Neuronal stem cell (in vitro differentiated cells): ENCODE measurements at places on chromosomes 2 and 18.

DNA sequence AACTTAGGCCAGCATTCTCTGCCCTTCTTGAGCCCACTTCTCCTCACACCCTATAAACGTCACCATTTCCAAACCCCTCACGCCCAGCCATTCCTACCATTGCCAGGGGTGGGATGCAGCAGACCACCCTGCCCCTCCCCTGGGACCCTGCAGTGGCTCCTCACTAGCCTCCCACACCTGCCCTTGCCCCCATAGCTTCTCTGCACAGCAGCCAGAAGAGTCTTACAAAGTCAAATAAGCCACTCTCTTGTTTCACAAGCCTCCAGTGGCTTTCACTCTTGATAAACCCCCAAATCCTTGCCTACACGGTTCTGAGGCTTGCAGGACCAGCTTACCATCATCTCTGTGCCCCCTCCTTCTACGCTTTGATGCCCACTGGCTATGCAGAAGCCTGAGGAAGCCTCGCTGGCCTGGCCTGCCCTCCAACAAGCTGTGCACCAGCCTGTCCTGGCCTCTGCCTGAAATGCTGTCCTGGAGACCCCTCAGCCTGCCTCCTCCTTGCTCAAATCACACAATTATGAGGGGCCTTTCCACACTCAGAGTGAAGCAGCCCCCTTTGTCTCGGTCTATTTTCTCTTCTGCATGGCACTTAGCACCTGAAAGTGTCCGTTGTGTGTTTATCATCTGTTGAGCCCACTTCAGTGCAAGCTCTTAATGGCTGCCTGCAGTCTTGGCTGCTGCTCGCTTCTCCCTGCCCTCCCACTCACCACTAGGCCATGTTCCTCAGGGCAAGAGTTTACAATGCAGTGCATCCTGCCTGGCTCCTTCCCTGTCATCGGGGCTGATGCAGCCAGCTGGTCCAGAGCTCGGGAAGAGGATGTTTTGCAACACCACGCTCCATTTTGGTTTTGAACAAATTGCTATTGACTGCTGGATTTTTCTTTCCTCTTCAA is 82.6 kb upstream of the RGPD5 start:
- no peak for DNase-seq

DNA sequence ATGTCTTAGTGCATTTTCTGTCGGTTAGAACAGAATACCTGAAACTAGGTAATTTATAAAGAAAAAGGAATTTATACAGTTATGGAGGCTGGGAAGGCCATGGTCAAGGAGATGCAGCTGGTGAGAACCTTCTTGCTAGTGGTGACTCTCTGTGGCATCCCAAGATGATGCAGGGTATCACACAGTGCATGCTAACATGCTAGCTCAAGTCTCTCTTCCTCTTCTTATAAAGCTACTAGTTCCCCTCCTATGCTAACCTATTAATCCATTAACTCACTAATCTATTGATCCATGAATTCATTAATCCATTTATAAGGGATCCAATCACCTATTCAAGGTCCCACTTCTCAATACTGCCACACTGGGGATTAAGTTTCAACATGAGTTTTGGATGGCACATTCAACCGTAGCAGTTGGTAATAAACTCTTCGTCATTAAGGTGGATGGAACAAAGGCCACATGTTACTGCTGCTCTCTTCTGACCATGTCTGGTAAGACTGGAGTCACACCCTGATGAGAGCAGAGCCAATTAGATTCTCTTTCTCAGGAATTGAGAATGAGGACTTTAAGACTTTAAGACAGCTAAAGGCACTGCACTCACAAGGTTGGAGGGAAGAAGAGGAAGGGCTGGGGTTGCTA is 211.6 kb upstream of the SMAD7 start:
- DNase-seq = no peak

DNA sequence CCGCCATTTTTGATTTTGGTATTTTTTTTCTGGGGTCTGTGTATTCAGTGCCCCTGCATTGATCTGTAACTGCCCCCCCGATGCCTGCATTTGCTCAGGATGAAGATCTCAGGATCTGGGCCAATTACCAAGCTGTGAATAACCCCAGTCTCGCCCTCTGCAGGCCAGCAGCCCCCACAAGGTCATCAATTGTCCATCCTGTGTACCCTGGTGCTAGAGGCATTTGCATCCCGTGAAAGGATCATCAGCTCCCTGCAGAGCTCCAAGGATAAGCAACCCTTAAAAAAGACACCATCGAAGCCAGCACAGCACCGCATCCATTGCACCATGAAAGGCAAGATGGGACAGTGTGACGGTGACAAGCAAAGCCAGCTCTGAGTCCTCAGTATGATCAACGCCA is 154.1 kb upstream of the KLHL29 start:
- no peak for DNase-seq

- DNase-seq = no peak
Measured at GRCh38 chr18:58177004-58177717, 133.1 kb downstream of the NEDD4L start.

DNA sequence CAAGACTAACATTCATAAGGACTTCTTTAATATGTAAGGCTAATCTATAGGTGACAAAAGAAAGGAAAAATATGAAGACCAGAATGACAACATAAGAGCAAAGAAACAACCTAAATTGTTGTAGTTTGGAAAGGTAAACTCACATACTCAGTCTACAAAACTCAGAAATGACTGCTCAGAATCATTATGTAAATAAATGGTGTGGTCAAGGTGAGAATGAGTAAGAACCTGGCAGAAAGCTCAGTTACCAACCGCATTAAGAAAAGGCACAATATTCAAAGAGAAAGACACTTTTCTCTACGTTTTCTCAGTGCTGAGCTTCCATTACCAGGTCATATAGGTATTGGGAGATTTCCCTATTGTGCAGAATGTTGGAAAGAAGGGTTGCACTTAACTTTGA is 15.8 kb downstream of the ATF2 start:
- DNase-seq = no peak

GRCh38 chr18:7038330-7038851 is 79.2 kb downstream of the LAMA1 start:
- DNase-seq = peak; percentile 45

- no peak for DNase-seq
Measured at GRCh38 chr18:31603315-31603714, 11.6 kb downstream of the TTR start.

GRCh38 chr2:160407393-160408172 is 86.0 kb downstream of the RBMS1 start:
- peak; percentile 56 for DNase-seq

DNA sequence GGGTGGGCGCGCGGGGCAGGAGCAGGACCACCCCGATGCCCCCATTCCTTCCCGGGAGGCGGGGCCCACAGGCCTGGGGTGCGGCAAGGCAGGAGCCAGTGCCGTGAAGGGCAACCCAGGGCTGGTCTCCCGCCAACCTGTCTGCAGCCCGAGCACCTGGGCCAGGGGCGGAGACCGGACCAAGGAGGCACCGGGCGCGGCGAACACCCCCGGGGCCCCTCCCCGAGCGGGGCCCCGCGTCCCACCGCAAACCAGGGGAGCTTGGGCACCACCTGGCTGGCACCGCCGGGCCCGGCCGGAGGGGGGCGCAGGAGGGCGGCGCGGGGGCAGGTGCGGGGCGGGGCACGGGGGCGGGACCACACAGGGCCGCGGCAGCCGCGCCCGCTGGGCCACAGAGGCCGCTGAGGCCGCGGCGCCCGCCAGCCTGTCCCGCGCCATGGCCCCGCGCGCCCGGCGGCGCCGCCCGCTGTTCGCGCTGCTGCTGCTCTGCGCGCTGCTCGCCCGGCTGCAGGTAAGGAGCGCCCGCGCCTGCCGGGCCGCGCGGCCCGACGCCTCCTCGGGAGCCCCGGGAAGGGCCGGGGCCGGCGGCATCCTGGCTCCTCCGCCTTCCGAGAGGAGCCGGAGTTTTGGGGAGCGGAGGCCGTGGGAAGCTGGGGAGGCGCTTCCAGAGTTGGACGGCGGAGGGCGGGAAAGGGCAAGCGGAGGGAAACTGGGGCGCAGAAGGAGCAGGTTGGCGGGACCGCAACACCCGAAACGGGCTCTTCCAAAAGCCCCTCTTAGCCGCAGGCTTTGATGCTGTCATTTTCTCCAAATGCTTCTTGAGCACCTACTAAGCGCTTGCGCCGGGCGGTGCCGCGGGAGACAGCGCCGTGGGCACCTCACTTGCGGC is at the start of gene TNFRSF11A:
TNFRSF11A (plus strand) TSS at position 394 of the 889 bp plus-strand sequence; CDS start at position 437, 43 bp downstream.
- DNase-seq = no peak

DNA sequence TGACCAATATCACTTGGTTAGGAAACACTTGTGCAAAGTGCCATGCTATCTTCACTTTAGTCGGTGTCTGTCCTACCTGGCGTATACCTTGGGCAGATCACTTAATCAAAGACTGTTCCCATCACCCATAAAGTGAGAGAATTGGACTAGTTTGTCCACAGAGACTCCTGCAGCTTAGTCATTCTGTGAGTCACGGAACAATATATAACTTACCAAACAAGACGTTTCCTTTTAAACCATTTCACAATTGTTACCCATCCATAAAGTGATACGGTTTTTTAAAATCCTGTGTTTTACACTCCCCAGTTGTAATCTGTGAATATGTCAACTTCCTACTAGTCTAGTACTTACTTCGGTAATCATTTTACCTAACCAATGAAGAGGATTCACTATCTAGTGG is 499.3 kb upstream of the SMIM21 start:
- DNase-seq = no peak

DNA sequence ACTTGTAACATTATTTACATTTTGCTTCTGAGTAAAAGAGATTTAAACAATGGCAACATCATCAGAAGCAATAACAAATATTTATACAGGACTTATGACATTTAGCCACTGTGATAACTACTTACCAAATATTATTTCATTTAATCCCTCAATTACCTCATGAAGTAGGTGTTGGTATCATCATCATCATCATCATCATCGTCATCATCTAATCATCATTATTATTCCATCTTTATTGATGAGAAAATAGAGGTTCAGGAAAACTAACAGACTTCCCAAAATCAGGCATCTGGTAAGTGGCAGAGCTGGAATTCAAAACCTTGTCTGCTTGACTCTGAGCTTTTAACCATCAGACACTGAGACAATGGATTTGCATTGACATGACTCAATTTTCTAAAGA is 204.4 kb downstream of the NCKAP5 start:
- DNase-seq = no peak

DNA sequence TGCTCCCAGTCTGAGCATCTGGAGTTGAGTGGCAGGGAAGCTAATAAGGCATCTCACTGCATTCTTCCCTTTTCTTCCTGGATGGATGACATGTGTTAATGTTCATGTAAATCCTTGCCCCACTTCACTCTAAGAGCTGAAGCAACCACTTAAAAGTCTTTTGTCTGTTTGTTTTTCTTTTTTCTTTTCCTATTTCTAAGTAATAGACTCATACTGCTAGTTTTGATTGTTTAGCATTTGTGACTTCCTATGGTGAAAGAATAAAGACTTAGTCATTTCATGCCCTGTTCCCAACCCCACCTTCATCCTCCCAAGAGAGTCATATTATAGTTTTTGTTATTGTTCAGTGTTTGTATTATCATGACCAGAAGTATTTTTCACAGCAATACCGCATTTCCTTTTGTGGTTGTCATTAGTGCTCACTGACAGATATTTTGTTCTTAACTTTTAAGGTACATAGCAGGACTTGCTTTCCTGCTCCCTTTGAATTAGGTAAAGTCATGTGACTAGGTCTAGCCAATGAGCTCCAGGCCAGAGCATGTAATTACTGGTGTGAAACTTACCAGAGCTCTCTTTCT is 18.1 kb upstream of the SPP2 start:
- DNase-seq = no peak

GRCh38 chr2:236057375-236057774 is 110.8 kb downstream of the GBX2 start:
- DNase-seq = no peak

DNA sequence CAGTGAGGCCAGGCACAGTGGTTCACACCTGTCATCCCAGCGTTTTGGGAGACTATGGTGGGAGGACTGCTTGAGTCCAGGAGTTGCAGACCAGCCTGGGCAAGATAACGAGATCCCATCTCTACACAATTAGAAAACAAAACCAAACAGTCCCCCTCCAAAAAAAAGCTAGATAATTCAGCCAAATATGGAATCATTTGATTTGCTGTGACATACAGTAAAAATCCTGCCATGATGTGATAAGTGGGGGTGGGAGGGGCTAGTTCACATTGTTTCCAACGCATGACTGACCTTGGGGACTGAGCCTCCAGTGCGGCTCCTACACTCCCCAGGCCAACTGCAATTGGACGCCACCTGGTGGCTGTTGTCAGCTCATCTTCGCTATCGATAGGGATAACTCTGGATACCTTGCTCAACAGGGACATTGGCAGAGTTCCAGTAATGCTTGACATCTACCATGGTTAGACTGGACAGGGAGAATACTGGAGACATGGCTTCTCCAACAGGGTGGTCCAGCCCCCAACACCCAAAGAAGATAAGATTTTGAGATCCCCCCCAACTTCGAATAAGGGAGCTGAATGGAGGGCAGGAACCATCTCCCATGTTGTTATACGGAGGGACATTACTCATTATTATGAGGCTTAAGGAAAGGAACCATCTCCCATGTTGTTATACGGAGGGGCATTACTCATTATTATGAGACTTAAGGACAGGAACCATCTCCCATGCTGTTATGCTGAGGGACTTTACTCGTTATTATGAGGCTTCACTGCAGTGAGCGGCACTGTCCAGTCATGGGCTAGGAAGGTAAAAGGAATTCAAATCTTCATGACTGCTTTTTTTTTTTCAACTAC is 135.9 kb downstream of the TGIF1 start:
- DNase-seq = peak; percentile 71

DNA sequence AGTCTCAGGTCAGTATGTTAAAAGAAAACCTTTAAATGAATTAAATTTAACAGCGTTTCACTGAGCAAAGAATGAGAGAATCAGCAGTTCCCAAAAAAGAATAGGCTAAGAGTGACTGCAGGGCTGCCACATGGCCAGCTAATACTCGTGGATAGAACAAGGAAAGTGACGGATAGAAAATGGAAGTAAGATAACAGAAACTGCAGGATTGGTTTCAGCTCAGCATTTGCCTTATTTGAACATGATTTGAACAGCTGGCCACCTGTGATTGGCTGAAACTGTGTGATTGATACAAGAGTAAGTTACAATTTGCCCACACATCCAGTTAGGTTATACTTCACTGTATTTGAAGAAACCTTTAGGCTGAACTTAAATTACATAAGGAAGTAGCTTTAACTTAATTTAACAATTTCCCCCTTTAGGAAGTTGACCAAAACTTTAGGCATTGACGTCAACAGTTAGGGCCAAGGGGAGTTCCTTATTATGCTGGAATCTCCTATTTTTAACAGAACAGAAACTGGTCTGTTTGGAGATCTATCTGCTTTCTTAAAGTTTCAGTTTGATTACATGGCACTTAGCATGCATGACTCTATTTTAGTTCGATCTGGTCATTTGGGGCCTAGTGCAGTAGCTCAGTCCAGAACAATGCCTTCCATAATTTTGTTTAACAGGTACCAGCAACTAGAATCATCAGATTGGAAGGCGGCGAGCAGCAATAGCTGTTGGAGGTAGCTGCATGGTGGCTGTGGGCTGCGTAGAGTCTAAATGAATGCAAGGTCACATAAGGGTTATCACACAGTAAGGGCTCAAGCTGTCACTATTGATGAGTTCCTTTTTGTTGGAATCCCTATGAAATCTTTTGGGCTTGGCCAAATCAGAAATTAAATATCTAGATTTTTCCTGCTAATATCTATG is 143.4 kb downstream of the TRIM43 start:
- DNase-seq = no peak
